ENCODE measurements at places on chromosomes 5 and 9.

GRCh38 chr5:9715891-9716335 is 85.8 kb upstream of the TAS2R1 start:
- DNase-seq, result no peak

DNA sequence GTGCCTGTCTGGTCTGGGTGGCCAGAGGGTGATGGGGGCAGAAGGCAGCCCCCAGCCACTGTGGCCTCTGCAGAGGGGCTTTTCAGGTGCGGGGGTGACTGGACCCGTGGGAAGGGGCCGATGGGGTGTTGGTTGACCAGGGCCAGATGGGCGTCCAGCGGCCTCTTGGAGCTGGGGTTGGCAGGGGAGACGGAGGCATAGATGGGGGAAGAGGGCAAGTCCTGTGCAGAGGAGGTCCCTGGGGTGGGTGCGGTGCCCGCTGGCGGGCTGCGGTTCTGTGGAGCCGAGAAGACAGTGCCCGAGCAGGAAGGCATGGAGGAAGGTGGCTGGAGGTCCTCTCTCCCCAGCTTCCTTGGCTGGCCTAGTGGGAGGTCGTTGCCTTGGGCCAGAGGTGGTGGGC is 18.7 kb upstream of the AKNA start:
- DNase-seq, result no peak

GRCh38 chr5:137564398-137564961 is 65.4 kb upstream of the SPOCK1 start:
- no peak for DNase-seq

DNA sequence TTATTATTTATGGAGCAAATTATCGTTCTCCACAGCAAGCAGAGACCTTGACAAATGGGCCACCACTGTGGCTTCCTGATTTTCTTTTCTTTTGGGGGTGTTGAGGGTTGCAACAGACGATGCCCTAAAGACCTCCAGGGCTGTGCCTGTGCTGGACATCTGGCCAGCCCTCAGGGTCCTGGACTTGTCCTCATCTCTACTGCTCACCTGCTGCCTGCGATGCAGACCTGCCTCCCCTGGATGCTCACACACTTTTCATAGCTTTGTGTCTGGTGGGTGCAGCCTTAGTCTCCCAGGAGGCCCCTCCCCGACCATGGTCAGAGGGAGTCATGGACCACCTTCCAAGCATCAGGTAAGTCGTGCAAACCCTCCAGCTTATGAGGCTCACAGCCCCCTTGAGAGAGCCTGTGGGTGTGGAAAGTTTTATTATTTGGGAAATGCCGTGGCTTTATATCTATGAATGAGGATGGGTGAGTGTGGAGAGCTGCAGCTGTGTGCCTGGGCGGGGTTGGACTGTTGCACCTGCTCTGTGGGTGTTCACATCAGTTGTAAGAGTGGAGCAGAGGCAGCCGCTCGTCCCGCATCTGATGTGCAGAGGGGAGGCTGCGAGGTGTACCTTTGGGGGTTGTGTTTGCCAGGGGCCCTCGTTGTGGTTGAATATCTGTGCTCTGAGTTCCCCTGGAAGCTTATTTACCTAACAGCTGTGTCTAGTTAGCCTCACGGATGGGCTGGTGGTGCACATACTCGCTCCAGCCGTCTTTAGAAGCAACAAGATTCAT is 126.3 kb upstream of the IRX4 start:
- no peak for DNase-seq

DNA sequence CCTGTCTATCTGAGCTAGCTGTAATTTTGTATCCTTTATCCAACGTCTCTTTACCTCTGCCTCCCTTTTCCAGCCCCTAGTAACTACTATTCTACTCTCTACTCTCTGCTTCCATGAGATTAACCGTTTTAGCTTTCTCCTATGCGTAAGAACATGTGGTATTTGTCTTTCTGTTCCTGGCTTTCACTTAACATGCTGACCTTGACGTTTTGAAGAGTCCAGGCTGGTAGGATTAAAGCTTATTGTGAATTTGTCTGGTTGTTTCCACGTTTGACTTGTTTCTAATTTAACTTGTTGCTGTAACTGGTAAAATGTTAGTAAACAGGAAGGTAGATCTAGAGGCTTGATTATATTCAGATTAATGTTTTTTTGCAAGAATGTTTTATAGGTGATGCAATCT is 385.3 kb downstream of the PSAT1 start:
- DNase-seq, result no peak
